ENCODE measurements at places on chromosomes 12 and 14.

GRCh38 chr12:108361606-108362005, 22.5 kb upstream of the CMKLR1 start:
- no peak for DNase-seq

DNA sequence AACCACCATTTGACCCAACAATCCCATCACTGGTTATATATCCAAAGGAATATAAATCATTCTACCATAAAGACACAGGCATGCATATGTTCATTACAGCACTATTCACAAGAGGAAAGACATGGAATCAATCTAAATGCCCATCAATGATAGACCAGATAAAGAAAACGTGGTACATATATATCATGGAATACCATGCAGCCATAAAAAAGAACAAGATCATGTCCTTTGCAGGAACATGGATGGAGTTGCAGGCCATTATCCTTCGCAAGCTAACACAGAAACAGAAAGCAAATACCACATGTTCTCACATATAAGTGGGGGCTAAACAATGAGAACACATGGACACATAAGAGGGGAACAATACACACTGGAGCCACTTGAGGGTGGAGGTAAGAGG, 15.7 kb downstream of the CAPRIN2 start:
- DNase-seq = no peak

DNA sequence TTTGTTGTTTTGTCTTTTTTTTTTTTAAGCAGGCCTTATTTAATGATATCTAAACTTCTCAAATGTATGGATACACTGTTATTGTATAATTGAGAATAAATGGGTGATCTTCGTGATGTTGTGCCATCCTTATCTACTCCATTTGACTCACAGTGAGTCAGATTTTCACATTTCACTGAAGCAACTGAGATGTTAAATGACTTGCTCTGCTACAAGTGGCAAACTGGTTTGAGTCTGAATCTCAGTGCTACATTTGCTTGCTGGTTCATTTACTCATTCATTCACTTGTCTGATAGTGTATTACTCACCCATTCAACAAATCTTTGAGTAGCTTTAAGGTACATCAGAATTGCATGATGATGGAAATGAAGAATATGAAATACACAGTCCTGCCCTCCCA, 2.6 kb downstream of the KIAA0586 start:
- no peak for DNase-seq

- no peak for DNase-seq
These were observed 475.5 kb downstream of the AACS start for GRCh38 chr12:125540580-125541204.

GRCh38 chr14:66377574-66377973, 108.6 kb upstream of the CCDC196 start:
- DNase-seq = no peak

Measured in stimulated activated CD4-positive, alpha-beta T cell treated with anti-CD3 and anti-CD28 coated beads, Interleukin-1b, Interleukin-23, amount 100 ng/mL, for 1 hour (primary cell).